NCI-H1092 (cell line): ENCODE measurements at places on chromosomes 3 and 15.

- no peak for DNase-seq
These were observed 587.3 kb upstream of the ROBO1 start for GRCh38 chr3:80355144-80355543.

DNA sequence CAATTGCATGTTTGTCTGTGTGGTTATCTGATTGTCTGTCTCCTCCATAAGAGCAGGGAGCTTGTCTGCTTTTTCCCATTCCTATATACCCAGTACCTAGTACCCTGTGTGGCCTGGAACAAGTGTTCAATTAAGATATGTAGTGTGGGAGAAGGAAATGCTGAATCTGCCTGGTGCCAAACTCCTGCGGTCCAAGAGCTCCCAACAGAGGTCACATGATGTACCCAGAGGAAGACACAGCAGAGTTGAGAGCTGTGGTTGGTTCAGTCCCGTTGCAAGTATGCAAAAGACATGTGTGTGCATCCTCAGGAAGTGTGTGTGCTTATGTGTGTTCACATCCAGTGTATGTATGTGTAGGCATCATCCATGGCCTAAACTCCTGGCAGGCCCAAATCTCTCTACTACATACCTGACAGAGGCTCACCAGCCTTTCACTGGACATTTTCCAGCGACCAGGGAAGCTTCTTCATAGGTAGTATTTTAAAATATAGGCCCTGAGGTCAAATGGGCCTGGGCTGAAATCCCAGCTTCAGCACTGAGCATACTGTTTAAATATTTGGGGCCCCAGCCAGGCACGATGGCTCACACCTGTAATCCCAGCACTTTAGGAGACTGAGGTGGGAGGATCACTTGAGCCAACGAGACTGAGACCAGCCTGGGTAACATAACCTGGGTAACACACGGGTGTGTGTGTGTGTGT is 34.0 kb upstream of the ITGA11 start:
- DNase-seq, result no peak

GRCh38 chr15:23467110-23467600 is 20.1 kb upstream of the GOLGA6L2 start:
- peak; percentile 1 for DNase-seq

GRCh38 chr15:41637086-41637485 is 23.1 kb upstream of the MGA start:
- DNase-seq, result no peak

- no peak for DNase-seq
These were observed 25.6 kb upstream of the LDHAL6B start for GRCh38 chr15:59180945-59181600.
